ENCODE measurements at places on chromosomes 16 and 17.
A peak's percentile ranks its signal among the peaks of the same experiment; 100 is the strongest.

GRCh38 chr17:80389011-80389995 lies 25.7 kb upstream of the ENDOV start:
- DNase-seq: no peak

- no peak for DNase-seq
These were observed 20.7 kb downstream of the YWHAE start for GRCh38 chr17:1379208-1379929.

DNA sequence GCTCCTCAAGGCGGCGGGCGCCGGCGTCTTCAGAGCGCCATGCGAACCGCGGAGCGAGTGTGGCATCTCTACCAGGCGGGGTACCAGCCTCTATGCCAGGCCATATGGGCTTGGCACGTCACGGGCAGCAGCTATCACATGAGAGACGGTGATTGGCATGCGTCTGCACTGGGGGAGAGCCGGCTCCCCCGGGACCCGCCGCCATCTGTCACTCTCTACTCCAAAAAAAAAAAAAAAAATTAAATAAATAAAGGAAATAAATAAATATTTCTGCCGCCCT lies at the start of gene NEUROD2:
TSS of gene NEUROD2 (minus strand) at position 70 of the 280 bp plus-strand sequence. CDS start 1,321 bp downstream, outside the sequence.
- DNase-seq: no peak

GRCh38 chr16:83856792-83857191 lies 42.1 kb upstream of the MLYCD start:
- DNase-seq: no peak

- no peak for DNase-seq
These were observed 17.6 kb downstream of the SPAG9 start for GRCh38 chr17:51103050-51103449.

DNA sequence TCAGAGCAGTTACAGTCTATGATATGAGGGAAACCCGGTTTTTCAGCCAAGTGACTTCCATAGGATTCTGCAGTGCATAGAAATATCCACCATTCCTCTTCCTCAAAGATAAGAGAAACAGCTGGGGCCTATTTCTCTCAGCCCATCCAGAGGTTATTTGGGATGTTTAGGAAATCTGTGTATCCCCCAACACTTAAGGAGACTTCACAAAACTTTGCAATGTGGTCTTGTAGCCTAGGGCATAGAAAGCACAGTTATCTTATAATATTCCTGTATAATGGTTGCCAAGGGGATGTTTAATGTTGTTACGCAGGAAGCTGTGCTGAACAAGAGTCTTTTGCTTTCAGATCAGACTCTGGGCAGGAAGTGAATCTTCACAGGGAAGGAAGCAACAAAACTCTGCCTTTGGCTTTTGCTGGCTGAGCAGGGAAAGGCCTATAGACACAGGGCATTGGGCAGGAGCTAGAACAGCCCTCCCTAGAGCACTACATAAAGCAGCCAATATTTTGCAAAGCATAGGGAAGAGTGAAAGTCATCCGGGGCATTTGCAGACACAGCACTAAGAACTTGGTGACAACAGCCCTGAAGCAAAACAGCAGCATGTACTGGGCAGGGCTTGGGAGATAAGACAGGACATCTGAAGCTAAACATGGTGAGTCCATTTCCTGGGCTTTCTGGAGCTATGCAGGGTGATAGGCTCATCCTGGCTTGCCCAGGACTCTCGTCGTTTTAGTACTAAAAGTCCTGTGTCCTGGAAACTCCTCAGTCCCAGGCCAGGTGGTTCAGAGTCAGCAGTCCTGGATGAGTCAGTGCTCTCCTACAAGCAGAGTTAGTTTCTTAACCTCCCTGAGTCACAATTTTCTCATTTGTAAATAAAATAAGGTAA lies 18.7 kb upstream of the BEAN1 start:
- DNase-seq: peak; percentile 55

DNA sequence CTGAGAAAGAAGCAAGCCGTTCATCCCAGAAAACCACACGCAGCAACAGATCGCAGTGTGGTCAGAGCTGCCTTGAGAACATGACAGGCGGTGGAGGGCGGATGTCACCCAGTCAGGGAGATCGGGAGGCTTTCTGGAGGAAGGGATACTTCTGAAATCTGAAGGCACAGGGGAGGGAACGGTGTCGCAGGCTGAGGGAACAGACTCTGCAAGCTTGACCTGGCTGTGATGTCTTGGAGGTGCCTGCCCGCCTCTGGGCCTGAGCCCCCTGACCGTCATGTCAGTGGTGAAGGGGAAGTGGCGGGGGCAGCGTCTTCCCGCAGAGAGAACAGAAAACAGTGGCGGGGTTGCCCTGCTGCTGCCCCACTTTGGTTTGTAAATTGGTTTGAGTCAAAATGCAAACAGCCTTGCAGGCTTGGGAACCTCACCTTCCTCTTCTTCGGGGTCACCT lies 8.1 kb upstream of the ATP2A3 start:
- no peak for DNase-seq

- DNase-seq: no peak
These were observed 17.0 kb downstream of the CACNA1G start for GRCh38 chr17:50577451-50577954.

DNA sequence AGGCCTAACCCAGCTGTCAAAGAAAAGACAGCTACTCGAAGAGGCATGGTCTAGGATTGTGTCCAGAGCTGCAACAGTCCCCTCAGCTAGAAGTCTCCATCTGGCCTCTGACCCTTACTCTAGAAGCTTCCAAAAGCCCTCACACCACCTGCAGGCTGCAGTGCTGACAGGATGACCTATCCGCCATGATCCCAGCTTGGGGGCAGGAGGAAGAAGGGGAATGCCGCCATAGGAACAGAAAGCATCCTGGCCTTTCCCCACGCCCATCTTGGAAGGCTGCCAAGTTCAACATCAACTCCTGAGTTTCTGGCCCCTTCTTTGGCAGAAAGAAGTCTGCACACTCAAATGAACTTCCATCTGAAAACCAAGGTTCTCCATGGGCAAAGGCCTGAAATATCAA lies 3.1 kb upstream of the KRT36 start:
- DNase-seq: no peak

DNA sequence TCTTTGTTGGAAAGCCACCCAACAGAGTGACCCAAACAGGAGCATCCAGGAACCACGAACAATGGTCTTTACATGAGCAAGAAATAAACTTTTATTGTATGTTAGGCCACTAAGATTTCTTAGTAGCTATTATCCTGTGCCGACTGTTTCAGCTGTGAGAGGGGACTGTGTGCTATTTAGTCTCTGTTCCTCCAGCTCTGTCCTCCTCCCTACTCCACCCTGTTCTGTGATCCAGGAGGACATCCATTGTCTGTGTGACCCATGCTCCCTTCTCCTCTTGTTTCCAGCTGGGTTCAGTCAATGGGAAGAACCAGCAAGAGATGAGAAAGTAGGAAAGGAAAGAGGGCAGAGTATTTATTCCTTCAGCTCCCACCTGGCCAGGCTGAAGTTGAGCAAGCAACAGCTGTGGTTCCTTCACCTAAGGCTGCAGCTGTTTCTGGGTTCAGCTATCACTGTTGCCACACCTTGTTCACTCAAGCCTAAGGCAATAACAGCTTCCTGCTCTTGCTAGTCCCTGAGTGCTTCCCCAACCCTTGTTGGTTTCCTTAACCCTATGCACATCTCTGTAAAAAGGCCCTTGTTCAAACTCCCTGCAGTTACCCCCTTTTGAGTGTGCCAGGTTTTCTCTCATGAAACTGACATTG lies 14.9 kb upstream of the B4GALNT2 start:
- no peak for DNase-seq

- DNase-seq: no peak
These were observed 132.9 kb upstream of the CRHR1 start for GRCh38 chr17:45651145-45651709.

Data from CD4-positive, alpha-beta T cell treated with Interleukin-2 at 100 ng/mL for 4 hours (primary cell).